Left renal cortex interstitium (tissue), 4 donors: ENCODE measurements at places on chromosomes 3 and 15.
A peak's percentile ranks its signal among the peaks of the same experiment; 100 is the strongest.

DNA sequence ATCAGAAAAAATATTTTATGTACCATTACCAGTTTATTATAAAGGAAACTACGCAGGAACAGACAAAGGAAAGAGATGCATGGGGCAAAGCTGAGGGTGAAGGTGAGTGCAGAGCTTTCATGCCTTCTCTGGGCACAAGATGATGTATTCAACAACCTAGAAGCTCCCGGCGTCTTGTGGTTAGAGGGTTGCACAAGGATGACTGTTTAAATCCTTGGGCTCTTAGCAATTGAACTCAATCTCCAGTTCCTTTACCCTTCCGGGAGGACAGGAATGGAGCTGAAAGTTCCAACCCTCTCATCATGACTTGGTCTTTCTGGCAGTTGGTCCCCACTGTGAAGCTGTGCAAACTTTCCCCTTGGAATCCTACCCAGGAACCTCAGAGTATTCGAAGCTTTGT is 542.0 kb downstream of the EPHA3 start:
- DNase-seq = no peak

GRCh38 chr3:138696666-138697370 is 88.2 kb downstream of the FAIM start:
- no peak for DNase-seq

GRCh38 chr3:117903226-117903625 is 1131.4 kb downstream of the IGSF11 start:
- no peak for DNase-seq

GRCh38 chr3:43996379-43997301 is 245.0 kb upstream of the TOPAZ1 start:
- no peak for DNase-seq

DNA sequence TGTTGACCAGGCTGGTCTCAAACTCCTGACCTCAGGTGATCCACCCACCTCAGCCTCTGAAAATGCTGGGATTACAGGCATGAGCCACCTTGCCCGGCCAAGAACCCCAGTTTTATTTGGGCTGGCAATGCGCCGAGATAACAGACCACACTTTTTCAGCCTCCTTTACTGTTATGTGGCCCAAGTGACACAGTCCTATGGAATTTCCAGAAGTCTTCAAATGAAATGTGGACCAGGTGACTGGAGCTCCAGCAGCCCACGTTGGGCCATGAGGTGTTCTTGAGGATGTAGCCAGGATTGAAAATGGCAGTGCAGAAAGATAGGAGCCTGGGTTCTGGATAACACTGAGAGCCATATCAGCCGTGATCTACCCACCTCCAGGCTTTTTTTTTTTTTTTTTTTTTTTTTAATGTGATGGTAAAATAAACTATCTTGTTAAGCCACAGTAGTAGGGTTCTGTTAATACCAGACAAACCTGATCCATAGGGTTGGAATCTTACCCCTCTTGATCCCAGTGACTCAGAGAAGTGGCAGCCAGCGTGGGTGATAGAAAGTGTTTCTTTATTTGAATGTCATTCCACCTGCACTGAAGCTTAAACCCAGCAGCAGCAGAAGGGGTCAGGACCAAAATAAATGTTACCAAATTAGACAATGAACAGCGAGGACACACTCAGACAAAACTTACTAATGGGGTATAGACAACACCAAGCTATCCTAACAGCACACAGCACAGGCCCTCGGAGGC is 55.6 kb downstream of the LHFPL4 start:
- DNase-seq = no peak

- no peak for DNase-seq
Measured at GRCh38 chr15:76964157-76964556, 30.8 kb upstream of the PSTPIP1 start.

GRCh38 chr15:67915461-67916374 is 75.9 kb upstream of the RNU6-1 start:
- DNase-seq = peak; percentile 73

DNA sequence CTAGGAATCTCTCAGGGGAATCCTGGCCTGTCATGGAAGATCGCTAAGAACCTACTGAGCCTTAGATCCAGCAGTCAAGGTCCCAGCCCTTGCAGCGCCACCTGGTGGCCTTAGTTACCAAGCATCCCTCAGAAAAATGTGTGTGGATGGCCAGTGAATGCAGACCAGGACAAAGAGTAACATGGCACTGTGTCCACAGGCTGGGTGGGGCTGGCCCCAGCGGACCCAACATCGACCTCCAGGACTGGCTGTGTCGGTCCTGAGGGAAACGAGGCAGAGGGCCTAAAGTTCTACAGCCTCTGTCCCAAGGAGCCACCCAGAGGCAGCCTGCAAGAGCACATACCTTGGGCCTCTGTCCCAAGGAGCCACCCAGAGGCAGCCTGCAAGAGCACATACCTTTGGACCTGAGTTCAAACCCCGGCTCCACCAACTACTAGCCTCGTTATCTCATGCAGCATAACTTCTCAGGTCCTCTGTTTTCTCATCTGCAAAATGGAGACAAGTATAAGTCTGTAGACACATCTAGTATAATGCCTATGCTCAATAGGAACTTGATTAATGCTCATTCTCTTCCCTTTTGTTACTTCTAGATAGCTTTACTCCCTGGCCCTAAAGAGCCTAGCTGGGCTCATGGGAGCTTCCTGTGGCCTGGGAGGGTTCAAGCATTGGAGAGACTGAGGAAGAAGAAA is 57.5 kb upstream of the HERC1 start:
- no peak for DNase-seq

DNA sequence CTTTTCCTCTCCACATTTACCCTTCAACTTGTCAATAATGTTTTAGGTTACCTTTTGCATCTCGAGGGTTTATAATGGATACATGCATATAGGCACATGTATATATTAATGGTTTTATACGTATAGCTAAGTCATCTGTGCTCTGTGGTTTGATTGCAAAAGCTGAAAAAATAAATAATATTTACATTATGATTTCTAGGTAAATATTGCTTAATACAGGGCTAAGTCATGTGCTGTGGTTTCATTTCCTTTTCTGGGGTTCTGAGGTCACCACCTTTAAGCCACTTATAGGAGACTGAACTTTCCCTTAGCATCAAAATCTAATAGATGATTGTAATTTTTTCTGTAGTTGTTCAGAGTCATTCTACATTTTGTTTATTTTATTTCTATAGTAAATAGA is 33.1 kb downstream of the LPP start:
- no peak for DNase-seq

GRCh38 chr3:171347301-171348039 is 112.7 kb downstream of the TNIK start:
- no peak for DNase-seq

- no peak for DNase-seq
Measured at GRCh38 chr15:31255176-31255510, 71.5 kb upstream of the KLF13 start.

DNA sequence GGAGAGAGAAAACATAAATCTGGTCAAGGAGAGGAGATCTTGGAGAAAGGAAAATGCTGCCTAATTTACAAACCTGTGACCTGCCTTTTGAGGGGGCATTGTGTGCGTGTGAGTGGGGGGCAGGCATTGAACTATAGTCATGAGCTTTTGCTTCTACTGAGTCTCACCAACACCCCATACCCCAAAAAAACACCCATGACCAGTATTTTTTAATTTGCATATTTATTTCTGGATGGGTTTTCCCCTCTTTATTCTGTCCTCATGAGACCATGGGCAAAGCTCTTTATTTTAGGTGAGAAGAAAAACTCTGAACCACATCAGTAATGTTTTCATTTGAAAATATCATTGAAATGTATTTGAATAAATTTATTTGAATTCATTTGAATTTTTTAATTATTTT is 20.6 kb downstream of the CD80 start:
- no peak for DNase-seq

GRCh38 chr3:161220850-161221753 is at the start of gene NMD3:
TSS of gene NMD3 (plus strand) at chr3:161221311. CDS start at chr3:161222014, 703 bp downstream.
- peak; percentile 94 for DNase-seq

- no peak for DNase-seq
Measured at GRCh38 chr3:46300461-46300789, 53.5 kb upstream of the CCR2 start.

GRCh38 chr3:156843071-156843808 is 17.1 kb downstream of the LEKR1 start:
- DNase-seq = no peak
